ENCODE measurements at places on chromosomes 6 and 20.
A peak's percentile ranks its signal among the peaks of the same experiment; 100 is the strongest.

- DNase-seq = no peak
Measured at GRCh38 chr6:149060985-149061760, 256.3 kb upstream of the TAB2 start.

- DNase-seq = peak; percentile 18
Measured at GRCh38 chr6:114747995-114748625, 405.3 kb upstream of the HS3ST5 start.

GRCh38 chr20:24747881-24748595 is 201.0 kb upstream of the CST7 start:
- DNase-seq = no peak

DNA sequence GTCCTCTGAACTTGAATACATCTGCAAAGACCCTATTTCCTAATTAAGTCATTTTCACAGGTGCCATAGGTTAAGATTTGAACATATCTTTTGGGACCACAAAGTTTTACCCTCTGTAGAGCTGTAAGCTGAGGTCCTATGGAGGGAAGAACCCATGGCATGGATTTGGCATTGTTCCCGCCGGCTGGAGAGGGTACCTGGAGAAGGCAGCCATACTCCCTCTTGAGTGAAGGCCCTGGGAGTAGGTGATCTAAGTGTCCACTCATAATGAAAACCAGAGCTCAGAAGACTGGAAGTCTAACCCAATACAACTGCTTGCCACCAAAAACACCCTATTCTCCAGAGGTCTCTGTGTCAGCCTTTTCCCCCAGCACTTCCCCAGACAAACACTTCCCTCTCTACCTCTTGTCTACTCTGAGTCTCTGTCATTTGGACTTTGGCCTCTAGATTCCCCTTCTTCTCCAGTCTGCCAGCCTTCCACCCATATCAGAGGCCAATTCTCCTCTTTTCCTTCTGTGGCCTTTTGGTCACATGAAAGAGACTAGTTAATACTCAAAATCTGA is 363.9 kb downstream of the MAFB start:
- no peak for DNase-seq

DNA sequence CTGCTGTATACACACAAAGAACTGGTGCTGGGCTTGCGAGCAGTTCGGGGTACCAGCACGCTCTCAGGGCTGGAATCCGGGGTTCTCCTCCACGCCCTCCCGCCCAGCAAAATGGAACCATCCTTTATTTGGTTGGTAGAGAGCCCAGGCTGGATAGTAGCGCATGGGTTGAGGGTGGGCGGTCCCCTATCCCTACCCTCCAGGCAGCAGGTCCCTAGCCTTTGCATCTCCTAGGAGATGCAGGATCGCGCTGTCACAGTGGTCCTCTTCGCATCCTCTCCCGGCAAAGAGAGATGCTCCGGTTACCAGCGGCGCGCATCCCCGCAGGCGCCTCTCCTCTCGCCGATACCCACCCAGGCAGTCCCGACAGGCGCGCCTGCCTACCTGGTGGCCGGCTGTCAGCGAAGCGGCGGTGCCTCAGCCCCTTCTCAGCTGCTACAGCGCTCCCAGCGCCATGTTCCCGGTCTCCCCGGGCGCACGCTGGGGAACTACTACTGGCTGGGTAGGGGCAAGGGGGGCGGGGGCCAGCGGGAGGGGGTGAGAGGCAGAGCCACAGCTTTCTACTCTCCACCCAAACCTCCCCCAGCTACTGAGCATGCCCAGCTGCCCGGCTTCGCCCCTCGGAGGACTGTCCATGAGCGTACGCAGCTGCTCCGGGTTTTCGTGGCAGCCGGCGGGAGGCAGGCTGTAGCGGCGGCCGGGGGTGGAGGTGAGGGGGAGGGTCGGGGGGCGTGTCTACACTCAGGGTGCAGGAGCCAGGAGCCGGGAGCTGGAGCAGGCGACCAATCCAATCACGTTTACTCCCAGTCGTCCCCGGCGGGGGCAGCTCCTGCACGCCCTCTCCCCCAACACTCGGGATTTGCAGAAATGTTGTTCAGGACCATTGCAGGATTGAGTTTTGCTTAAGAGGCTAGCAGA is at the start of gene PAK5:
Gene PAK5, minus strand, starts transcription at position 699 of the 918 bp plus-strand sequence. CDS start 194,748 bp downstream, outside the sequence.
- no peak for DNase-seq

DNA sequence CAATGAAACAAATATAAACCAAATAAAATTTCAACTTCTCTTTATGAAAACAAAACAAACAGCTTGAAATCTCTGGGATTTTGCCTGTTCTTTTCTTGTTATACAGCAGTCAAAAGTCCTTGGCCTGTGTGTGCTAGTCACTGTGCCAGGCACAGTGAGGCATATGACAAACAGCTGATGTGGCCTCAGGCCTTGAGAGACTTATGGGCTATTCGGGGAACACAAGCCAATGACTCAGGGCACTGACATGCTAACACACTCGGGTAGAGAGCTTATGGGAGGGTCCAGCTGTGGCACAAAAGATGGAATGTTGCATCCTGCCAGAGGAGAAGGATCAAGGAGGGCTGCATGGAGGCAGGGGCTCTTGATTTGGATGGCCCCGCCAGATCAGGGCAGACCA is 95.4 kb upstream of the NKX2-2 start:
- no peak for DNase-seq

- DNase-seq = no peak
Measured at GRCh38 chr20:38970302-38970701, 8.2 kb downstream of the DHX35 start.

- DNase-seq = no peak
Measured at GRCh38 chr6:35725721-35726438, 11.0 kb upstream of the ARMC12 start.

- DNase-seq = no peak
Measured at GRCh38 chr20:34622821-34623451, 54.0 kb downstream of the PIGU start.

- no peak for DNase-seq
Measured at GRCh38 chr20:20227013-20227571, 140.8 kb upstream of the INSM1 start.

DNA sequence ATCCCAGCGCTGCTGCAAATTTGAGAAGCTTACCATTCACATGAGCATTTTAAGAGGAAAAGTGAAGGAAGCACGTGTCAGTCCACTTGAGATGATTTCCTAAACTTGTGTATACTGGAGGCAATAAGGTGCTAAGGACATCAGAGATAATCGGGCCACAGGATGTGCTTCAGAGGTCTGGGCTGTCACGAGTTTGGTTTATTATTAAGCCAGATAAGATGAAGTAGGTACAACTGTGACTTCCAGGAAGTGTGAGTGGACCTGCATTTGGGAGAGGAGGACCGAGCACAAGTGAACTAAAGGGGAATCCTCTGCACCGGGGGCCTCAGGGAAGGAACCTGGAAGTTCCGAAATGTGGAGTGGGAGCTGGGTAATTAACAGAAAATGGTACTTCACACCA is 1.4 kb downstream of the SAMD5 start:
- no peak for DNase-seq

All from stimulated activated CD8-positive, alpha-beta memory T cell treated with anti-CD3 and anti-CD28 coated beads, Interleukin-7, amount 100 ng/mL, for 48 hours (primary cell).